ENCODE measurements at places on chromosomes 7 and 10. TPM values are rescaled to one million over a fixed set of nuclear protein-coding genes. Genes with fewer than 3 reads are reported as not detected.
A peak's percentile ranks its signal among the peaks of the same experiment; 100 is the strongest.

DNA sequence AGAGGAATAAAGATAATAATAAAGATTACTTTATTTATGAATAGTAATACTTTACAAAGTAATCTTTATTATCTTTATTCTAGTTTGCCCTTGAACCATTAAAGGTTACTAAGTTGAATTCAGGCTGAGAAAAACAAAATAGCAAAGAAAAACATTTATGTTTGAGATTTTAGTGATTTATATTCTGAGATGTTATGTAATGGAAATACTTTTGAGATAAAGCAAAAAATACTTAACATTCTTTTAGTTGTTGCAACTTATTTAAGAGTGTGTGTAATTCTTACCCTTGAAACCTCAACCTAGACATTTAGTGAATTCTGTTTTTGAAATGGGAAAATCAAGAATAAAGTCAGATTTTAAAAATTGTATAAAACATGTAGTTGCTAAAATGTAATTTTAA is 40.0 kb downstream of the MINPP1 start:
- DNase-seq, result no peak

DNA sequence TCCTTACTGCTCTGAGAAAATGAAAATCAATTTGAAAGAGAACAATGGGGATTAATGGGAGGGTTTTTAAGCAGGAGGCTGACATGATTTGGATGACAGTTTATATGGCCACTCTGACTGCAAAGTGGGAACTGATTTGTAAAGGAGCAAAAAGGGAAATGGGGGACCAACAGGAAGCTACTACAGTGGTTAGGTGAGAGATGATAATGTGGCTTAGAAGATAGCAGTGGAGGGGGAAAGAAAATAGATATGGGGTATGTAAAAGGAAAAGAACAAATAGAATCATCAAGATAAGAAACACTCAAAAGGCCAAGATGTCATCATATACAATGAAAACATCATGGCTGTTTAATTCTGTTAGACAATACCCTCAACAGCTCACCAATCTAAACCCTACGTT is 177.5 kb downstream of the ANK3 start:
- no peak for DNase-seq

GRCh38 chr7:111229916-111230315 is 139.0 kb downstream of the LRRN3 start:
- DNase-seq, result no peak

ITIH5 gene
- 0.67 TPM for total RNA-seq

CALCR gene
- total RNA-seq, result 4.0 TPM

PVRIG gene
- not detected for total RNA-seq

GRCh38 chr7:155412416-155413253 is 45.3 kb upstream of the EN2 start:
- DNase-seq, result peak; percentile 94

- DNase-seq, result no peak
Observed at GRCh38 chr10:68756246-68756645, 35.2 kb downstream of the CCAR1 start.

CHAT gene
- not detected for total RNA-seq

- peak; percentile 13 for DNase-seq
Observed at GRCh38 chr10:94677691-94678090, 5.8 kb upstream of the CYP2C18 start.

HOXA6 gene
- total RNA-seq, result not detected

CCDC3 gene
- 0.73 TPM for total RNA-seq

PILRB gene
- 18.6 TPM for total RNA-seq

DNA sequence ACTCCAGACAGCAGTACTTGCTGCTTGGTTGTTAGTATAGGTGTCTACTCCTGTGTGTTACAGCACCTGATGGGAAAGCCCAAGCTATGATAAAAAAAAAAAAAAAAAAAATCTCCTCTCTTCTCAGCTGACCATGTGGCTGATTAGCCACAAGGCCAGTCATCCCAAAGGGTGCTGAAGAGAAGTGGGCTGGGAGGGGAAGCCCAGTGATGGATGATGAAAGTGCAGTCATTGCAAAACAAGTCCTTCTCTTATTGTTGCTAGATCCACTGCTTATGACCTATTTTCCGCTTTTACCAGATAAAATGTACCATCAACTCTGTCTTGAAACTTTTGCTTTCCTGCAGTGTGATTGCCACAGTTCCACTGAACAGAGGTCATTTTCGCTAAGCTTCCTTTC is 1092.5 kb upstream of the C7orf33 start:
- DNase-seq, result no peak

DNA sequence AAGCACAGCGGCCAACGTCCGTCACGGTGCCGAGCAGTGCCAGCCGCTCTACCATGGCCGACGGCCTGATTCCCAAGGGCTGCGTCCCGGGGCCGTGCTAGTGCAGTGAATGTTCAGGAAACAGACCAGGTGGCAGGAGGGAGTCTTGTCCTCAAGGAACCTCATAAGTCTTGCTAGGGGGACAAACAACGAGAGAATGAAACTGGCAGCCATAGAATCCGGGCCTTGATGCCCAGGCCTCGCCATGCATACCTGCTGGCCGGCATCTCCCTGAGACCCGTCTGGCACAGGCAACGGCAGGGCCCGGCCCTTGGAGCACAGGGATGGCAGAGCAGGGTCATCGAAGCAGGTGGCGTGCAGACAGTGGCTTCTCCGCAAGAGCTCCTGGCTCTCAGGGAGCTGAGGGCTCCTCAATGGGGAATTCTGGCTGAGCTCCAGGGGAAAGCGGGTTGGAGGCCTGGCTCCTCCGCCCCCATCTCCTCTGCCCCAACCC is 58.8 kb downstream of the DIP2C start:
- DNase-seq, result peak; percentile 65

DNA sequence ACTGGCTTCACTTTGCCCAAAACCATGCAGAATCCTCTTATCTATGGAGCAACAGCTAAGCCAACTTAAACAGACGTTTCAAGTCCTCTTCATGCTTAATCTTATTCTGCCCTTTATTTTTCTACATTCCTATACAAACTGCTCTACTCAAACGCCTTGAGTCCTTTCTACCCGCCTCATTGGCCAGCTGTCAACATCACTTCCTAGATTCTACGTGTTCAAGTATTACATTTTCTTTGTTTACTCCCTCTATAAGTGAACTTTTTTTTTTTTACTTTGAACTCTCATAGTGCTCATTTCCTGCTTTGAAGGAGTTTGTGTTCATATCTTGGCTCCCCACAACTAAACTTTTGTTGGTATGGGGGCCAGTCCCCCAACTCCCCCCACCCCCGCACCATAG is 28.9 kb upstream of the SLC26A5 start:
- DNase-seq, result no peak

ECHDC3 gene
- total RNA-seq, result 57.9 TPM

DNA sequence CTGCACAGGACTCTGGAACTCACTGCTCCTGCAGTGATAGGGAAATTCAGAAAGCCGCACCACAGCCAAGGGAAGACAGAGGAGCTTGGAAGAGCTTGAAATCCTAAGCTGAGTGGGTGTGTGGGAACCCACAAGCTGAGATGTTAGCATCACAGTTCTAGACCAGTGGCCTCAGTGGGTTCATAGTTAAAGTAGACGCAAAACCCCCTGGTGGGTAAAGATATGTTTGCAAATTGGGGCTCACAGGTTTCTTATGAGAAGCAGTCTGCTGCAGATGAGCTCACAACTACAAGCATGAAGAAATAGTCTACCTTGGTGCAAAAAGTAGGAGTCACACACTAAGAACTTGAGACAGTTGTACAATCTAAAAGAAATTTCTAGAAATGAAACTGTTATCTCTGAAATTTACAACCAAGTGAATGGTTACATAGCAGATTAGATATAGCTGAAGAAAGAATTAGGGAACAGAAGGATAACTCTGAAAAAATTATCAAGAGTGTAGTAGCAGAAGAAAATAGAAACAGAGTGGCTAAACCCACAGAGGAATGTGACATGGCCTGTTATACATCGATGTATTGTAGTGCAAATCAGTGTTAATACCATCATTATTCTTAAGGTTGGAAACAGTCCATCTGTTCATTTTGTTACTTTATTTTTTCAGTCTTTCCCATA is 77.2 kb downstream of the DYNC2I1 start:
- DNase-seq, result peak; percentile 25

AEBP1 gene
- 15.8 TPM for total RNA-seq

MSS51 gene
- total RNA-seq, result 2.2 TPM

Data from H7 (cell line).